Activated CD4-positive, alpha-beta memory T cell treated with anti-CD3 and anti-CD28 coated beads, Interleukin-2, amount 10 ng/mL, durations not matched to agents 7 days and 5 days (primary cell): ENCODE measurements at places on chromosomes 12 and 14. TPM values are rescaled to one million over a fixed set of nuclear protein-coding genes. Genes with fewer than 3 reads are reported as not detected.
A peak's percentile ranks its signal among the peaks of the same experiment; 100 is the strongest.

APOF gene
- not detected for total RNA-seq

GRCh38 chr14:60651796-60652673 is 2.8 kb upstream of the SIX1 start:
- DNase-seq: no peak

GRCh38 chr14:67618617-67619063 is 1.1 kb upstream of the ARG2 start:
- no peak for DNase-seq

BEGAIN gene
- total RNA-seq: 3.1 TPM

- DNase-seq: no peak
These were observed 272.7 kb upstream of the DIO3 start for GRCh38 chr14:101288436-101289229.

- DNase-seq: no peak
These were observed 60.4 kb downstream of the B4GALNT3 start for GRCh38 chr12:520119-520518.

- no peak for DNase-seq
These were observed 733 bp upstream of the PPFIBP1 start for GRCh38 chr12:27523305-27523641.

GRCh38 chr12:88237954-88238353 is 95.8 kb downstream of the TMTC3 start:
- no peak for DNase-seq

DNA sequence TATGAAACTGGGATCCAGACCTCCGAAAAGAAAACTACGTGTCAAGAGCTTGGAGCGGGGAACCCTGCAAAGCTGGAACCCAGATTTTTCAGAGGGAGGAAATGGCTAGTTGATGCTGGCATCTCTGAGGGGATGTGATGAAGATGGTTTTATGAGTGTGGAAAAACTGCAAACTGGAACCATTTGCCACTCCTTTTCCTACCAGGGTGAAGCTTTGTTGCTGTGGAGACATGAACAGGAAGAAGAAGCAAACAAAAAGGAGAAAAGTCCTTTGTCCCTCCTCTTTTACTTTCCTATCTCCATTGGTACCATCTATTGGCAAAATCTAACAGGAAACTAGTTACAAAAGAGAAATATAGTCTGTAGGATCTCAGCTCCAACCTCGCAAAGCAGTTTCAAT is 39.2 kb downstream of the CDK17 start:
- no peak for DNase-seq

DNA sequence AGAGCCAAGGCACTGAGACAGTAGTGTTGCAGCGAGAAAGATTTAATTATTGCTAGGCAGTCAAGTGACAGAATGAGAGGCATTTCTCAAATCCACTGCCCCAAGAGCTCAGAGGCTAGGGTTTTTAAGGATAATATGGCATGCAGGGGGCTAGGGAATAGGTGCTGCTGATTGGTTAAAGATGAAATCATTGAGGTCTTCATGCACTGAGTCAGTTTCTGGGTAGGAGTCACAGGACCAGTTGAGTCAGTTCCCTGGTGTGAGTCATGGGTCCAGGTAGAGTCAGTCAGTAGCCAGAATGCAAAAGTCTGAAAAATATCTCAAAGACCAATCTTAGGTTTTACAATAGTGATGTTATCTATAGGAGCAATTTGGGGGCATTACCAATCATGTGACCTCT is 323.8 kb downstream of the RGS6 start:
- no peak for DNase-seq

DNA sequence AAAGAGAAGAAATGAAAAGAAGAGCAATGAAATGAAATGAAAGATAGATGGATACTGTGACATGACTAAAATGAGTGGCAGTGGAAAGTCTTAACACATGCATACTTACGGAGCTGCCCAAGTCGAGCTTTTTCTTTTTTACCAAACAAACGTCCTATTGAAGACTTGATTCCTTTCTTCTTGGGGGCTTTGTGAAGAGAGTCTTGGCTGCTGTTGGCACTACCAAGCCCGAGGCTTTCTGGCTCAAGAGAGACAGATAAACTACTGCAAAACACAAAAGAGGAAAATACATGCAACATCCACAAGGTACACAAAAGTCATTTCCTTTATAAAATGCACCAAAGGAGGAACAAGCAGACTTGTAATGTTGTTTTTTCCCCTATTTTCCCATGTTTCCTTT is 261.2 kb downstream of the ACSS3 start:
- no peak for DNase-seq

CCDC175 gene
- total RNA-seq: not detected

SPTLC2 gene
- total RNA-seq: 43.2 TPM

- no peak for DNase-seq
These were observed 1.3 kb downstream of the LRP1-AS start for GRCh38 chr12:57146092-57146491.

- no peak for DNase-seq
These were observed 14.7 kb downstream of the RASAL1 start for GRCh38 chr12:113120670-113121370.

DNA sequence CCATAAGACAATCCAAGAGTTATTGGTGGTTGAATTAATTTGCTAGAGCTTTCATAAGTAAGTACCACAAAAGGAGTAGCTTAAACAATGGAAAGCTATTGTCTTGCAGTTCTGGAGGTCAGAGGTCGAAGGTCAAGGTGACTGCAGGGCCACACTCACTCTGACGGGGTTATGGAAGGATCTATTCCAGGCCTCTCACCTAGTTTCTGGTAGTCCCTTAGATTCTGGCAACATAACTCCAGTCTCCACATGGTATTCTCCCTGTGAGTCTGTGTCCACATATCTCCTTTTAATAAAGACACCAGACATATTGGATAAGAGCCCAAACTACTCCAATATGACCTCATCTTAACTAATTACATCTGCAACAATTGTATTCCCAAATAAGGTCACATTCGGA is 273.4 kb downstream of the FOXN3 start:
- no peak for DNase-seq

- no peak for DNase-seq
These were observed 196.1 kb downstream of the BCL11B start for GRCh38 chr14:99075771-99076375.

DNA sequence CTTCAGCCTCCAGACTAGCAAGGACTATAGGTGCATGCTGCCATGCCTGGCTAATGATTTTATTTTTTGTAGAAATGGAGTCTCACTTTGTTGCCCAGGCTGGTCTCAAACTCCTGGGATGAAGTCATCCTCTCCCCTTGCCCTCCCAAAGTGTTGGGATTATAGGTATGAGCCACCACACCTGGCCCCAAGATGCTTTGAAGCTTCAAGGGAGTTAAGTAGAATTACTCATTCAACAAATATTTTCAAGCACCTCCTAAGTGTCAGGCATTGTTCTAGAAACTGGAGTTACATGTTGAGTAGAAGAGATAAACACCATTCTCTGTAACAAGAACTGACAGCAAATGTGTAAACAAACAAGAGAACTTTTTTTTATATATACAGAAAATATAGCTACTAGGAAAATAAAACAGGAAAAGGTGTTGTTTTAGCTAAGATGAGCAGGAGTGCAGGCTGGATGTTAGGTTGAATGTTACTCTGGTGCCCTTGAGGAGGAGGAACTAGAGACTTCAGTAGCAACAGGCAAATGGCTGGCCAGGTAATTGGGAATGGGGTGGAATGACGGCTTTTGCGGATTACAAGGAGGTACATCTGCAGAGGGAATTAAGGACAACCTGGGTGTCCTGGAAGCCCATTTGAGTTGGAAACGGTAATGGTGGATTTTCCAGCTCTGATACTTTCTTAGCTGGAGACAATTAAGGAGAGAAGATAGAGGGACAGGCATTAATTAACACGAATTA is 32.0 kb upstream of the CFAP54 start:
- no peak for DNase-seq

- DNase-seq: no peak
These were observed 1.8 kb downstream of the TMCC3 start for GRCh38 chr12:94648578-94648977.

DPY19L2 gene
- total RNA-seq: 0.28 TPM

DNA sequence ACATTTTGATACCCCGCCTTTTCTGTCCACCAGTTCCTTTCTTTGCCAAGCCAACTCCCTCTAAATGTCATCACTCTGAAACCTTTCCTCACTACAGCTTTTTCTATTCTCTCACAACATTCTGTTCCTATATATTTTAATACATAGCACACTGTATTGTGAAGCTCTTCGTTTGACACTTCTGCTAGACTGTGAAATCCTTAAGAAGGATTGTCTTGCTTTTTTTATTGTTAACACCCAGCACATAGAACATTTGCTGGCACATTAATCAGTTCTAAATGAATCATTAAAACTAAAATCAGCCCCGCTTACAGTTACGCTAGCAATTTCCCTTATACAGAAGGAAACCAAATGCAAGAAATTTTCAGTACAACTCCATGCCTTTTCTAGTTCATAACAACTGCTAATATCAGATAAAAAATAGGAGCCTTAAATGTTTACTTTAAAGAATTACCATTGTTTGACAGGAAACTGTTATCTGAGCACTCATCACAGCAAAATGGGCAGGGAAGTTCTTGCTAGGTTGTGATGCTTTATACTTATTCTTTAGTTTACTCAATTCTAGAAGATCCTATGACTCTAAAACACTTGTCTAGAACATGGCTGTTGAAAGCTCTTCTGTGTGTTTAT is 93.5 kb downstream of the PPP1R12A start:
- DNase-seq: no peak

VEZT gene
- 38.4 TPM for total RNA-seq

DNA sequence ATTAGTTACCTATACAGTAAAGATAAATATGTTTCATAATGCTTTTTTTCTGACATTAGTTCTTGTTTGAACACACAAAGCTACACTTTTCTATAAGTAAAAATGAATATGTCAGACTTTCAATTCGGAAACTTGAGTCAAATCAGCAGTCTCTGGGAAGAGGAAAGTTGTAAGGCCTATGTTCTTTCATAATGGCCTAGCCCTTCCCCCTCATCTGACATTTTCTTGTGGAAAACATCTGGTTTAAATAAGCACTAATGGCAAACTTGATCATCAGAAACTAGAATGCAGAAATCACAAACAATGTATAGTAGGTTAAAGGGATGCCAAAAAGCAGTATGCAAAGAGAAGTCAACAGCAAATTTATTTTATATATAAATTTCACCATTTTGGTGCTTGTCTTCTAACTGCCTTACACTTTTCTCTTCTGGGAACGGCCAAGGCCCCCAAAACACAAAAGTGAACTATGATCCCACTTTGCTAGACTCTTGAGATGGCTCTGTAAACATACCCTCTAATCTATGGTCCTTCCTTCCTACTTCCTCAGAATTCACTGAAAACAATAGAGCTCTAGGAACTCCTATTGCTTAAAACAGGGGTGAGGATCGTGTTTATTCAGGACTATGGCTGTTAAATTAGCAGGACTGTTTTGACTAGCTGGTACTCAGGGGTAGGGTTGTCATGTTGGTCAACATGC is 444.1 kb downstream of the RAD51B start:
- DNase-seq: no peak

ADCY4 gene
- 4.5 TPM for total RNA-seq

- no peak for DNase-seq
These were observed 1.4 kb downstream of the SYNE3 start for GRCh38 chr14:95515080-95515489.

DNA sequence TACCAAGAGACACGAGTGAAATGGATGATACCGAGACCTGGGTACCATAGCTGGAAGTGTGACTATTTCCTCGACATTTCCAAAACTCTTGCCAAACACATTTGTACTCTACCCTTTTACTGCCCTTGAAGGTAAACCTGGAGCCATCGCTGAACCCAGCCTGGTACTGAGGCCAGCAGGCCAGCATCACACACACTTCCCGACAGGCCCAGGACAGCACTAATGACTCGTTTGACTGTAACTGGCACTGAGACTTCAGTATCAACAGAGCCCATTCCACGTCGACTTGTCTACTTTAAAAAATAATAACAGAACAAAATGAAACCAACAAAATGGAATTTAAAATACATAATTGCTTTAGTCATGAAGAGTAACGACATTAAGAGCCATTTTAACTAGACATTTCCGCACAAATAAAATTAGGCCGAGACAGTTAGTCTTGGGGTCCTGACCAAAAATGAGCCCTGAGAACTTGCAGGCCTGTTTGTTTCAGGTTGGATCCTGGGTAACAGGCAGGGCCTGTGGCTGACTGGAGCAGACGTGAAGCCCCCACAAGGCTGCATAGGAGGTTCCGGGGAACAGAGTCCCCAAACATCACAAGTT is 94.3 kb downstream of the RIMBP2 start:
- DNase-seq: no peak

DNA sequence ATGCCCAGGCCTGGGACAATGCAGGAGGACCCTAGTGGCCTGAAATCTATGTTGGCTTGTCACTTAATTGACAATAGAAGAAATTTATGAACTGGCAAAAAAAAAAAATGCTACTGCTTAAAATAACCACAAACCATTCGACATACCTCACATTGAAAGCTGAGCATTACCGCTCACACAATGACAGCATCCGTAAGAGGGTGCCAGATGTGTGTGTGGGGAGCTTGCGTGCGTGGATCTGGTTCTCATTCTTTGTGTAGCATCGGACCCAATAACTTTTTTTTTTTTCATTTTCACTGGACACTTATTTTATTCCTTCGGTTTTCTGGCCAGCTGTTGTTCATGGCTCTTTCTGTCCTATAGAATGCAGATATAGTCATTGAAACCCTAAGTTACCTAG is 216.7 kb downstream of the VRK1 start:
- DNase-seq: no peak

MYF6 gene
- total RNA-seq: not detected

SCARB1 gene
- total RNA-seq: 5.8 TPM

- DNase-seq: peak; percentile 89
These were observed 7.5 kb upstream of the ASPG start for GRCh38 chr14:104078031-104078455.

ANKS1B gene
- total RNA-seq: 1.3 TPM

RPL36AL gene
- 320 TPM for total RNA-seq

TCL1B gene
- not detected for total RNA-seq

IAPP gene
- not detected for total RNA-seq

GRCh38 chr12:98823012-98823411 is 177.9 kb downstream of the APAF1 start:
- no peak for DNase-seq

- DNase-seq: peak; percentile 20
These were observed 24.3 kb downstream of the CMA1 start for GRCh38 chr14:24483604-24484252.

DNA sequence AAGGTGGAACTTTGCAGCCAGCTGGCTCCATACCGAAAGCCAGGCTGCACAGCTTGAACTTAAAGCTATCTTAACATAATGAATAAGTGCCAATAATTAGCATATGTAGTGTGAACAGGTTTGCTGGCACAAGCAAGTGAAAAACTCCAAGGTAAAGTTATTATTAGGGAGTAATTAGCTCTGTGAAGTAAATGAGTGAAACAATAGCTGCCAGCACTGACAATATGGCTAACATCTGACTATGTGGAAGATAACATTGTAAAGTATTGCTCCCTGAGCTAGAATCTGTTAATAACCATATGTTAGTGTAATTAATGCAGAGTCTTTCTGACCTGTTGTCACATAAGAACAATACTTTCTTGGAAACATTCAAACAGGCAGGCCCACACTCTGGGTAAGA is 246.4 kb downstream of the SOX5 start:
- no peak for DNase-seq

GRCh38 chr14:26199590-26200370 is 398.1 kb downstream of the NOVA1 start:
- DNase-seq: no peak

NTS gene
- total RNA-seq: not detected

GRCh38 chr14:44564908-44565307 is 57.8 kb upstream of the FSCB start:
- no peak for DNase-seq
